Aorta (tissue), 5 donors: ENCODE measurements at places on chromosomes 13 and 19. TPM values are rescaled to one million over a fixed set of nuclear protein-coding genes. Genes with fewer than 3 reads are reported as not detected.

PLVAP gene
- total RNA-seq: 411 TPM

SLC25A15 gene
- 3.7 TPM for total RNA-seq

CD79A gene
- total RNA-seq: 0.96 TPM

ERICH4 gene
- not detected for total RNA-seq

ZNF154 gene
- total RNA-seq: 6.4 TPM

ZNF667 gene
- 3.0 TPM for total RNA-seq

LILRA1 gene
- 2.0 TPM for total RNA-seq

ZNF714 gene
- 3.1 TPM for total RNA-seq

ZNF560 gene
- not detected for total RNA-seq

GRK1 gene
- not detected for total RNA-seq

ZNF426 gene
- 17.3 TPM for total RNA-seq

ZNF507 gene
- 23.2 TPM for total RNA-seq

PINLYP gene
- 10.1 TPM for total RNA-seq

SEMA6B gene
- total RNA-seq: 32.0 TPM

SRRM5 gene
- 0.52 TPM for total RNA-seq

ZNF541 gene
- total RNA-seq: 0.13 TPM

SKA3 gene
- 0.91 TPM for total RNA-seq

BRCA2 gene
- total RNA-seq: 4.3 TPM

KLK14 gene
- 0.57 TPM for total RNA-seq

ERICH6B gene
- total RNA-seq: not detected

ZNF8 gene
- 7.8 TPM for total RNA-seq

SULT2A1 gene
- total RNA-seq: not detected

PNMA8B gene
- total RNA-seq: 1.5 TPM

COQ8B gene
- total RNA-seq: 26.2 TPM

TPT1 gene
- total RNA-seq: 3,196 TPM

GJA3 gene
- 0.42 TPM for total RNA-seq

ZNF66 gene
- total RNA-seq: 7.7 TPM

NHLRC3 gene
- 21.9 TPM for total RNA-seq

ZNF728 gene
- 6.4 TPM for total RNA-seq

CERS1 gene
- total RNA-seq: 0.49 TPM

C13orf46 gene
- 3.5 TPM for total RNA-seq

PROZ gene
- not detected for total RNA-seq

C13orf42 gene
- total RNA-seq: not detected

UNC13A gene
- 2.8 TPM for total RNA-seq

CNN1 gene
- total RNA-seq: 1,055 TPM
